ENCODE measurements at places on chromosomes 3 and 15.

- DNase-seq = no peak
Observed at GRCh38 chr3:159029306-159030026, 227.6 kb downstream of the MFSD1 start.

DNA sequence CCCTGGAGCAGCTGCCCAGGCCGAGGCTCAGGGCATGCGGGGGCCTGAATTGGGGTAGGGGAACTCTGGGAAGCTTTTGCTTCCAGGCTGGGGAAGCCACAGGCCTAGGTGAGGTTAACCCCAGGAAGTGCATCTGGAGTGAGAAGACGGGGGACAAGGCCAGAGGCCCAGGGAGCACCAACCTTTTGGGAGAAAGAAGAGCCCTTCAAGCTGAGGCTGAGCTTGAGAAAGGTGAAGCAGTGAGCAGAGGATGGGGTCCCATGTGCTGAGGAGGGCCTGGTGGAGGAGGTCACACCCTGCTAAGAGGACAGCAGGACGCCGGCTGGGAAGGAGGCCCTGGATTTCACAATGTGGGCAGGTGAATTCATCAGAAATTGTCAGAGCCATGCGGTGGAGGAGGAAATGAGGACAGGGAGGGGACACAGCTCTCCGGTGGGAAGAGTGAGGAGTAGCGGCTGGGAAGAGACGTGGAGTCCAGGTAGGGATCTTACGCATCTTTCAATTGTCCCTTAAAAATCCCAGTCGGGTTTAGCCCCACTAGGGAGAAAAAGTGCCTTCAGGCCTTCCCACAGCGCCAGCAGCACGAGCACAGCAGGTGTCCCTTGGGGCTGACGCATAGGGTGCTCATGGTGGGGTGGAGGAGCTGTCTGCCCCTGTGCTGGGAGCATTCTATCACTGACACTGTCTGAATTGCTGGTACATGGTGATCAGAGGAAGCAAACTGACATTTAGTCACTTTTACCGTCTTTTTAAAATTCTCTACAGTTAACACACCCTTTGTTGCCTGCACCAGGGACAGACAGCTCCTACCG, 50.9 kb downstream of the HCN4 start:
- no peak for DNase-seq

GRCh38 chr3:32460031-32460749, 42.5 kb downstream of the CMTM6 start:
- DNase-seq = peak; percentile 94

GRCh38 chr3:43736558-43737440, 46.1 kb downstream of the ABHD5 start:
- no peak for DNase-seq

DNA sequence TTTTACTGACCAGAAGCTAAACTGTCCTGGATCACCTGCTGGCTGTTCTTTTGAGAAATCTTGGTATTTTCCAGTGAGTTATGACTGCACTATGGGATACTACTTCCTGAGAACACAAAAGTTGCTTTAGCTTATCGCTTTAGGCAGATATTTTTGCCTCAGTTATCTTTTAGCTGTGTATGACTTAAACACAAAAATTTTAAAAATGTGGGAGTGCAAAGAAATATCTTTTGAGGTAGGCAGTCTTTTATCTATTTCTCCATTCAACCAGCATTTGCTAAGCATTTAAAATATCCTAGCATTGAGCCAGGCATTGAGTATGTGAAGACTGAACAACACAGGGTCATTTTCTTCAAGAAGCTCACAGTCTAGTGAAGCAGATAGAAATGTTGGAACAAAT, 981.9 kb downstream of the FHIT start:
- DNase-seq = no peak

DNA sequence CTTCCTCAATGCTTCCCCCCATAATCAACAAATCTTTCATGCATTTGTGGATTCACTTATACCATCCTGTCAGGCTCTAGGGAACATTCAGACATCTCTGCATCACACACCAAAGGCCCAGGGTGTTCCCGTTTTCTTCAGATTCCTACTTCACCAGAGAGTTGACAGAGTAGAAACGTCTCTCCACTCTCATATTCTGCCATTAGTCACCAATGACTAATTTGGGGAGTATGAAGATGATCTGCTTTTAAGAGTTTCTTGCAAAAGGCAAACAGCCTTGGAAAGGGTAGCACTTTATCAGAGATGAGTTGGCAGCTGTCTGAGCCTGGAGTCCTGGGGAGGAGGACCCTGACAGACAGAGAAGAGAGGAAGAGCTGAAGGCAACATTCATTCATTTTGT, 55.8 kb upstream of the DGKG start:
- DNase-seq = no peak

DNA sequence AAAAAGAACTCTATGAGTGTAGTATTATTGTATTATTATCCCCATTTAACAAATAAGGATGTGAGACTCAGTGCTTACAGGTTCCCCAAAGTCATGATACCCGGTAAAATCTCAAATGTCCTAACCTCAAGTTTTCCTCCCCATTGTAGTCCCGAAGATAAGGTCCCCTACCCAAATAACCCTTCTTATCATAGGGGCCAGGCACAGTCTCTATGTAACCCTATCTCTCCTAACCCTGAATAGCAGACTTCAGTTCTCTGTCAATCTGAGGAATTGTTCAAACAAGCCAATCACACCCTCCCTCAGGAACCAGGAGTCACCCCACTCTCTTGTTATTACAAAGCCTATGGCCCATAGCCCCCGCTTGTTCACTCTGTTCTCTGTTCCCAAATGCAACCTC, 10.5 kb upstream of the SUSD5 start:
- no peak for DNase-seq

DNA sequence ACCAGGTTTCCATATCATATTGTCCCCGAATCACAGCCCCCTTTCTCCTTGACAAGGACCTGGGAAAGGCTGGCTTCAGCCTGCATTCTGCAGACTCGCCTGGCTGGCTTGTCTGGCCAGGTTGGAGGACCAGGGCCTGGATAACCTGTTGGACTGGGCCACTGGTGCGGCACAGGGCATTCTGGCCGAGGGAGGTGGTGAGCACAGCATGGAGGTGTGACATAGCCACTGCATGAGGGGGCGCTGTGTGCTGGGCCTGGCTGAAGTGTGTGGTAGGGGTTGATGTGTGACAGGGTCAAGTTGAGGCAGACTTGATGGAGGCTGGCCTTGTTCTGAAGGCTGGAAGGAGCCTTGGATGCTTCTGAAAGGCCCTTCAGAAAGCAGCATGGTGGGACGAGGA, 2.9 kb downstream of the ESYT3 start:
- DNase-seq = no peak
